ENCODE measurements at places on chromosomes 6 and 20.

DNA sequence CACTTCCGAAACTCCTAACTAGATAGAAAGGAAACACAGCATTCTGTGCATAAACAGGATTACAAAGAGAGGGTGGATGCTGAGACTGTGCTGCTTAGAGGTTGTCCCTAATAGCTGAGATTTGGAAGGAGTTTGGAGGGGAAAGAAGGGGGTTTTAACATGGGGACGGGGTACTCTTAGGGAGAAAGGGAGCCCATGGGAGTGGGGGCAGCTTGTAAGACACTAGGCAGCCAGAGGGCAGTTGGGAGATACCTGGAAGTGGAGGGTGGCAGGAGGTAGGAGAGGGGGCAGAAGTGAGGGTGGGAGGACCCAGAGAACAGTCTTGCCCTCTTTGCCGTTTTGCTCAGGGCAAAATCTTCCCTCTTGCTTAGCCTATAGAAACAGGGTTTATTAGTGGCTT lies 16.4 kb downstream of the MANBAL start:
- no peak for DNase-seq

DNA sequence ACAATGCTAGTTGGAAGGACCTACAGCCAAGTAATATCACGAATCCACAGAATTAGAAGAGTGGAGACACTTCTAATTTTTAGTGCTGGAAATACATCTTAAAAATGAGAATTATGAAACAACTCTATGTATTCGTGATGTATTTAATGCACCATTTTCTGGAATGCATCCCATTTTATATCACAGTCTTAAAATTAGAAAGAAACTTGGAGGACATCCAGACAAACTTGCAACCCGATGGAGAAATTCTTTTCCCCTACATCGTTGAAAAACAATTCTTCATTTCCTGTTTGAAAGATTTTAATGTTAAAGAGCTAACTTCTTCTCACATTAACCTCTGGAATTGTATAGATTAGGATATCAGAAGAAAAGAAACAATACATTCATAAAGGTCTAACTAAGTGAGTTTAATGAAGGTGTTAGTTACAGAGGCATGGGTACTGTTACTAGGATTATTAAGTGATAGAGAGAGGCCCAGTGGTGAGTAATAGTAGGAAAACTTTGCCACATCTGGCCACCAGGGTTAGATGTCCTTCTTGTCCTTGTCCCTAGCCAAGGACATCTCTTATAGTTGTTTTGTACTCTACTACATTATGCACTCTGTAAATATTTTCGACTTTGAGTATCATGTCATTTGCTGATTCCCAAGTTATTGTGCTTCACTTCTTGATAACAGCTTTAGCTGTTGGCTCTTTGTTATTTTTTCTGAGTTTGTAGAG lies 502.4 kb upstream of the PTCHD4 start:
- no peak for DNase-seq

- no peak for DNase-seq
Observed at GRCh38 chr6:81561731-81562130, 190.8 kb downstream of the TENT5A start.

DNA sequence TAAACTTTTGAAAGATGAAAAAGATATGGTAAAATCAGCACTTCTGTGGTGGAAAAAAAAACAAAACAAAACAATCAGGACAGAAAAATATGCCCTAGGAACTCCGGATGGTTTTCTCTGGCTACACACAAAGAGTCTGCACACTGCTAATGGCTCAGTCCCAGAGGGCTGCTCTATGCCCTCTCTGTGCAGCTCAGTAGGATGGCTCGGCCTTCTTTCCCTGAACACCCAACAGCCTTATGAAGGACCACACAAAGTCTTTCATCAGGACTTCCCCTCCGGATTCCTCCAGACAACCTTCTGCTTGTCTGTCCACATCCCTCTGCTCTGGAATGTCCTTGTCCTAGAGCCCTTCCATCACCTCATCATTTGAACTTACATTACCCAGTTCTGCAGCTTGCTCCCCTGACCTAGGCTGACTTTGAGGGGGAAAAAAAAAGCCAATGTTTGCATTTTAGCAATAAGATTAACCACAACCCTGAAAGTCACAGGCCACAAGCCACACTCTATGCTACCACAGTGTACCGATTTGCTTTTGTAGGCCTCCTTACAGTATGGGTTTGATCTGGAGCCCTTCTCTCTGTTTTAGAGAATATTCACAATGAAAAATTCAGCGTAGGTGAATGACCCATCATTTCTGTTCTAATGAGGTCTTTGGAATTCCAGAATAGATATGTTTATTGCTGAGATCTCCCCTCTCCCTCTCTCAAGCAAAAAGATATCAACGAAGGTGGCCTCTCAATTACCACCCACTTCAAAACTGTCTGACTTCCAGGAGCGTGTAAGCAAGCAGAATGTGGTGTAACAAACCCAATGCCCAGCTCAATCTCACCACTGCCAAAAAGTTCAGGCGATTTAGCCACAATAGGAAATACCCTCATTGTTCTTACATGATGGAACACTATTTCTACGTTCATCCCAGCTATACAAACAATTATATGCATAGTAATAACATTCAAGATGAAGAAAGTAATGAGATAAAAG lies 164.0 kb downstream of the GMDS start:
- no peak for DNase-seq

DNA sequence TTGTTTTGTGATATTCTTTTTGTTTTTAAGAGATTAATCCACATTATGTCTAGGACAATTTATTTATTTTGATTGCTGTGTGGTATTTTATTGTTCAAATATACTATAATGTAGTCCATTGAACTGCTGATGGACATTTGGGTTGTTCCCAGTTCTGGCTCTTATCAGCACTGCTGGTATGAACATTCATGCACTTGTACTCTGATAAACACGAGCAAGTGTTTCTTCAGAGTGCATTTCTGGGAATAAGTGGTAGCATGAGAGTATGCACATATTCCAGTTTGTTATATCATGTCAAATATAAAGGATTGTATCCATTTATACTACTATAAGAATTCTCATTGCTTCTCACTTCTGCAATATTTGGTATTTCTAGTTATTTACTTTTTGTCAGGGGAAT lies 7.1 kb downstream of the CALHM6 start:
- DNase-seq = no peak

- no peak for DNase-seq
Observed at GRCh38 chr6:104862456-104862855, 2.7 kb upstream of the HACE1 start.

- no peak for DNase-seq
Observed at GRCh38 chr6:38020593-38020992, 201.1 kb downstream of the ZFAND3 start.

DNA sequence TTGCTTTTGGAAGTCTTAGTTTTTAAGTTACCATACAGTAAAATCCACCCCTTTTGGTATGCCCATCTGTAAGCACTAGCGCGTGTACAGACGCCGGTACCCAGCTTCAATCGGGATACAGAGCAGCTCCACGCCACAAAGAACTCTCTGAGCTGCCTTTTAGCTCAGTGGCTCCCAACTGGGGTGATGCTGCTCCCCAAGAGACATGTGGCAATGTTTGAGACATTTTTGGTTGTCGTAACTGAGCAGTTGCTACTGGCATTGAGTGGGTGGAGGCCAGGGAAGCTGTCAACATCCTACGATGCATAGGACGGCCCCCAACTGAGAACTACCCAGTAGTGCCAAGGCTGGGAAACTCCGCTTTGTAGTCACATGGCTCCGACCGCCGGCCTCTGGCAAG lies 73.3 kb downstream of the BMP7 start:
- DNase-seq = no peak

GRCh38 chr20:51492167-51493092 lies 50.1 kb downstream of the NFATC2 start:
- DNase-seq = no peak

GRCh38 chr20:38108986-38109541 lies 56.0 kb downstream of the TGM2 start:
- no peak for DNase-seq

GRCh38 chr6:11439017-11439420 lies 98.5 kb upstream of the TMEM170B start:
- DNase-seq = no peak

DNA sequence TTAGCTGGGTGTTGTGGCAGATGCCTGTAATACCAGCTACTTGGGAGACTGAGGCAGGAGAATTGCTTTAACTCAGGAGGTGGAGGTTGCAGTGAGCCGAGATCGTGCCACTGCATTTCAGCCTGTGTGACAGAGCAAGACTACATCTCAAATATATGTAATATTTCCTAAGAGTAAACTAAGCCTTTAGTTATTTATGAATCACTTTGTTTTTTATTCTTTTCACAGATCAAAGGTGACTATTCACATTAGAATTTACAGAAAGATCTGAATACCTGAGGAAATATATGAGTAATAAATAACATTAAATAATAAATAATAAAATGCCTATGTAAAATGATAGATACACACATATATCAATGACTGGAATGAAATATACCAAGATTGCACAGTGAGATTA lies 630.8 kb upstream of the IMPG1 start:
- no peak for DNase-seq

GRCh38 chr6:158086504-158087223 lies 81.4 kb downstream of the SERAC1 start:
- DNase-seq = no peak

DNA sequence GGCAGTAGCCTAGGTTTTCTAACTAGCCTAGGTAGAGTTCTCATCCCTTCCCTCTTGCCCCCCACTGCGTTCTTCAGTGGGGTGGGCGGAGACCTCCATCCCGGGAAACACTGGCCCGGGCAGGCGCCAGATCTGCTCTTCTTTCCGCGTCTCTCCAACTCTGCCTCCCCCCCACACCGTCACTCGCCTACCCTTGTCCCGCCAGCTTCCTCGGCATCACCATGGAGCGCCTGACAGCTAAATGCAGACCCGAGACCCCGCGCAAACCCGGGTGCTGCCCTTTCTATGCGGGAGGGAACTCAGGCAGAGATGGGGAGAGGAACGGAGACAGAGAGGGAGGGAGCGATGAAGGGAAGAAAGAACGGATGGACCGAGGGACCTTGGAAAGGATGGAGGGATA lies 1494.8 kb upstream of the DEFB115 start:
- no peak for DNase-seq

DNA sequence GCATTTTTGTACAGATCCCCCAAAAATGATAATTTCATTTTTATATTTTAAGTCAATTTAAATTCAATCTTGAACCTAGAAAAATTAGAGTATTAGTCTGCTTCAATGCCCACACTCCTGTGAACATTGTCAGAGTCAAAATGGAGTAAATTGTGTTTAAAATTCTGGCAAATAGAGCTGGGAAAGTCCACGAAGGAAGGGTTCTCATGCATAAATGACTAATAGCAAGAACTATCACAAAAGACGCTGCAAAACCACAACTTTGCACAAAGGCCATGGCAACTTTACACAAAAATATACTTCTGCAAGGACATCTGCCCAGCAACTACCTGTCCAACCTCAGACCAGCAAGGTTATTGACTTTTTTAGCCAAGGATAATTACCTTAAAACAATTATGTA lies 203.2 kb upstream of the SMLR1 start:
- no peak for DNase-seq

DNA sequence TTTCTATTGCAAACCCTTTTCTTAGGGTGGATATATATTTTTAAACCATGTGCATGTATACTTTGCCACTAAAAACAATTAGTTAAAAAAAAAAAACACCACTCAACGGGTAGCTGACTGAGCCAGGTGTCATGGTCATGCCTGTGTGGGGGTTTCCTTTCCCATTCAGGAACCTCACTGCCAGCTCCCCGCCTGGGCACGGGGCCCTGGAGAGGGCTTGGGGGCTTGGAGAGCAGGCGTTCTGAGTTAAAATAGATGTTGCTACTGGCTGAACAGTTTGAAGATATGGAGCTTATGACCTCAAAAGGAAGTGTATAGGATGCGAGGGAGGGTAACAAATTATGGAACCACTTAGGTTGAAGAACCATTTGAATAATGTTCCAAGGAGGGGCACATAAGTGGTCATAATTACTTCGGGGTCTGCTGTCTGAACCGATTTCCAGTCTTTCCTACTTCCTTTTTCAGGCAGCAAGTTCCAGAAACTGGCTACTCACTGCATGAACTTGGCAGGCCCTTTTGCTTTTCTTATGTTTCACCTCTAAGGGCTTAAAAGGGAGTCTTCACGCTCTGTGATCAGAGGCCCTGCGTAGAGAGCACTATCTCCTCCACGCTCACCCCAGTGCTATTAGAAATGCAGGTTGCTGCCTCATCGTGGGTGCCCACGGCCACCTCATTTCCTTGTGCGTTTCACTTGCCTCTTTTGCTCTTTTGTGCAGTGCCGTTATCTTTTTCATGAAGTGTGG lies 9.9 kb downstream of the STX16 start:
- peak; percentile 56 for DNase-seq

DNA sequence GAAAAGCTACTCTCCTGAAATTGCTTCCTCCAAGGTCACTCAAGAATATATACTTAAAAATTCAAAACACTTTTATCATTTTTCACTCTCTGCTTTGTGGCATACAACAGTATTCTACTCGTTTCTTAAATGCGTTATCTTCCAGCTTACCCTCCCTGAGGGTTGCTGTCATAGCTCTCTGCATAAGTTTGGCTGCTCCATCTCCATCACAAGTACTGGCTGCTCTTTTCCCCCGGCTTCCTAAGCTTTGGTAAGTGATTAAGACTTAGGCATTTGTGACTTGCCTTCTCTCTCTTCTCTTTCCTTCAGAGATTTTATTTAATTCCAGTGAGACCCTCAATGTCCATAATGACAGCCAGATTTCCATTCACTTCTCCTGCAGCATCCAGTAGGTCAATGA lies 128.3 kb downstream of the NKAIN2 start:
- DNase-seq = no peak

DNA sequence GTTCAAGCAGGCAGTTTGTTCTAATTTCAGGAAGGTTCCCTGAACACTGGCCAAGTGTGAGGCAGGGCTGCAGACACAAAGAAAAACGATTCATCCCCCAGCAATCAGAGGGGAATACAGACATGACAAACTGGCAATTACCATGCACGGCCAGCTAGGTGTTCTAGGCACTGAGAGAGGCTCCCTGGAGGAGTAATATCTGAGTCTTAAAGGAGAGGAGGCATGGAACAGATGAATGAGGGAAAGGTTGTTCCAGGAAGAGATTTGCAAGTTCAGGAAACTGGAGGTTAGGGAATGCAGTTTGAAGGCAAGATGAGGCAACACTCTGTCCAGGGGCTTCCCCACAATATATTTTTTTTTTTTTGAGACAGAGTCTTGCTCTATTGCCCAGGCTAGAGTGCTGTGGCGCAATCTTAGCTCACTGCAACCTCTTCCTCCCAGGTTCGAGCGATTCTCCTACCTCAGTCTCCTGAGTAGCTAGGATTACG lies 11.1 kb downstream of the RRAGD start:
- no peak for DNase-seq

DNA sequence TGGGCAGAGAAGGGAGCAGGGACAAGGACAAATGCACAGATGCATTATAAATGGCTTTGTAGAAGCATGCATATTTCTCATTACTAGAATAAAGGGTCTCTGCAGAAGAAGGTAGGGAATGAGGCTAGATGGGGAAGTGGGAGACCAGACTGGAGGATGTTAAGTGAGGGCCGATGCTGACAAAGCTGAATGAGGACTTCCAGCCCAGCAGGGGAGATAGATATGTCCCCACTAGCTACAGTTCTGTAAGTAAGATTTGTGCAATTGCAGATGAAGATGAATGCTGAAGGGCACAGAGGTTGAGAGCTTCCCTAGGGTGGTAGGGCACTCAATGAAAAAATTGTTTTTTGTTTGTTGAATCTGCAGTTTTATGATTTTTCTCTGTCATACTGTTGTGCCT lies 16.9 kb downstream of the ADGRG6 start:
- DNase-seq = no peak

GRCh38 chr6:79984261-79984660 lies 20.2 kb upstream of the TTK start:
- DNase-seq = no peak
